Stimulated activated effector memory CD8-positive, alpha-beta T cell treated with anti-CD3 and anti-CD28 coated beads, Interleukin-12 subunit alpha, Interleukin-12 subunit beta, amount 100 ng/mL, for 72 hours (primary cell): ENCODE measurements at places on chromosomes 3 and 15.

- no peak for DNase-seq
Measured at GRCh38 chr3:52174896-52175295, 20.7 kb upstream of the POC1A start.

GRCh38 chr3:98600412-98601095, 7.1 kb upstream of the CPOX start:
- no peak for DNase-seq

- no peak for DNase-seq
Measured at GRCh38 chr15:34693053-34693744, 61.6 kb downstream of the GJD2 start.

DNA sequence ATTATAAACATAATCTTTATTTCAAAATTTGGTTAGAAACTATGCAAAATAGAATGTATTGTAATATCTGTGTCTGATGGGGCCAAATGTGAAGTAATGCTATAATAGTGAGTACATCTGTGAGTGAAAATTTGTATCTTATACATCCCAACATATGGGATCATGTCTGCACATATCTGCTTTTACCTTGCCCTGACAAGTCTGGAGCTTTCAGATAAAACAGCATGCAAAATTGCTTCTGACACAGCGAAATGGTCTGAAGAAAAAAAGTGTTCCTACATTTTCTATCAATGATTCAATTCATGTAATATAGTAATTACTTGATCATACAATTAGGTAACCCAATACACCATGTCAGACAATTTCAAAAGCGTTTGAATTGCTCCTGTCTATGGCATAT, 58.1 kb upstream of the P3H2 start:
- no peak for DNase-seq

GRCh38 chr3:56624725-56625124, 58.3 kb downstream of the TASOR start:
- DNase-seq, result no peak

GRCh38 chr3:4977001-4977852, 2.0 kb upstream of the BHLHE40 start:
- peak; percentile 72 for DNase-seq
